ENCODE measurements at places on chromosomes 11 and 22.
A peak's percentile ranks its signal among the peaks of the same experiment; 100 is the strongest.

- DNase-seq: peak; percentile 40
These were observed 50.0 kb downstream of the C11orf58 start for GRCh38 chr11:16788141-16789062.

- DNase-seq: no peak
These were observed 47.8 kb upstream of the TMEM45B start for GRCh38 chr11:129767827-129768226.

- DNase-seq: peak; percentile 71
These were observed 90.8 kb upstream of the ALKBH3 start for GRCh38 chr11:43789700-43790443.

GRCh38 chr11:7563281-7563680 lies 49.5 kb downstream of the PPFIBP2 start:
- no peak for DNase-seq

GRCh38 chr22:43994006-43994405 lies 30.1 kb upstream of the PARVB start:
- no peak for DNase-seq

DNA sequence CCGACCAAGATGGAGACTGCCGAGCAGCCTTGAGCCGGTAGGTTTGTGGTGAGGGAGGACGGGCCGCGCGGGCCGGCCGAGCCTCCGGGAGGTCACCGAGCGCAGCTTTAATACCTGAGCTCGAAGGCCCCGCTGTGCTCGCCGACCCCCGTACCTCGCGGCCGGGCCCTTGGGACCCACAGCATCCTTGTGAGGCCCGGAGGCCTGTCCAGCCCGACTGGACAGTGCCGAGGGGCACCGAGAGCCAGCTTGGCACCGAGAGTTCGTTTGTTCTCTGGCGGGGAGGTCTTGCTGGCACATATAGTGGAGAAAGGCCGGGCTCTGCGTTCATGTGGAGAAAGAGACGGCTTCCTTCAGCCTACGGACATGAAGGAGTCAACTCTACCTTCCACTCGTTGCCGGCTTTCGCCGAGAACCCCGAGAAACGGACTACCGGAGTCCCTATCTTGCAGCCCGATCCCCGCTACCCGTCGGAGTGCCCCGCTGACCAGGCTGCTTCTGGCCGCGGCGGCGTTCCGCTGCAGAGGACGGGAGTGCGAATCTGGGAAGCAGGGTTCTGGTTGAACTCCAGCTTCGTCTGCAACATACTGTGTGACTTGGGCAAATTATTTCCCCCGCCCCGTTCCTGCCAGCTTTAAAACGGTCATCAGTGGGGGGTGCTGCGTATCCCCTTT lies 349 bp downstream of the TSSC4 start:
- no peak for DNase-seq

DNA sequence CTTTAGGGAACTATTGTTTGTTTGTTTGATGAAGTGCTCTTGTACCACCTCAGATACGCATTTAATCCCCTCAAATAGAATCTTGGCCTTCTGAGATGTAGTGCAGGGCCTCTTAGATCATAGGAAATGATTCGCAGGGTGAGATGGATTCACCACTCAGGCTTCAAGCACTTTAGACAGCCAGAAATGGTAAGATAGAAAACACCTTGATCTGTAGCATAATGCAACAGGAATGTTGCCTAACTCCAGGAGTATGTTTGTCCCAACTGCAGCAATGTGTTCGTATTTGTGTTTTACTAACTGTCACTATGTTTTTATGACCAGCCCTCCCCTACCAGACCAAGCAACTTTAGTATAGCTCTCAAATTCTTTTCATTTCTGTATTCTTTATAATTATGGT lies 761.2 kb downstream of the NELL1 start:
- no peak for DNase-seq

DNA sequence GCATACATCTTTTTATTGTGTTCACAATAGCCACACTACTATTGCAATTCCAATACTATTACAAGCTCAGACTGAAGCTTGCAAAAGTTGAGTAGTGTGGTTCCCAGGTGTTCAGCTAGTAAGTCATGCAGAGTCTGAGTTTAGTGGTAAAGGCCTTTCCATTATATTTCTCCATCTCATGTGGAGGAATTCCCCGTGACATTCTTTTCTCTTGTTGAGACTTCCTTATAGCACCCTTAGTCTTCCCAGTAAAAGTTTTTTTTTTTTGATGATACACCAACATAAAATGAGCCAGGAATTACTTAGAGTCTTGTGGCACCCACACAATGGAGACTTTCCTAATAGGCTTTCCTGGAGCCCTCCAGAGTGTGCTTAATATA lies 110.8 kb downstream of the UVRAG start:
- peak; percentile 25 for DNase-seq

GRCh38 chr11:106681435-106681834 lies 336.8 kb downstream of the GUCY1A2 start:
- no peak for DNase-seq

GRCh38 chr11:71929491-71929890 lies 645 bp downstream of the RNF121 start:
- no peak for DNase-seq

- DNase-seq: no peak
These were observed 1272.8 kb downstream of the LRRC4C start for GRCh38 chr11:40186437-40187263.

- DNase-seq: no peak
These were observed 136.4 kb downstream of the TRIM44 start for GRCh38 chr11:35798983-35799382.

DNA sequence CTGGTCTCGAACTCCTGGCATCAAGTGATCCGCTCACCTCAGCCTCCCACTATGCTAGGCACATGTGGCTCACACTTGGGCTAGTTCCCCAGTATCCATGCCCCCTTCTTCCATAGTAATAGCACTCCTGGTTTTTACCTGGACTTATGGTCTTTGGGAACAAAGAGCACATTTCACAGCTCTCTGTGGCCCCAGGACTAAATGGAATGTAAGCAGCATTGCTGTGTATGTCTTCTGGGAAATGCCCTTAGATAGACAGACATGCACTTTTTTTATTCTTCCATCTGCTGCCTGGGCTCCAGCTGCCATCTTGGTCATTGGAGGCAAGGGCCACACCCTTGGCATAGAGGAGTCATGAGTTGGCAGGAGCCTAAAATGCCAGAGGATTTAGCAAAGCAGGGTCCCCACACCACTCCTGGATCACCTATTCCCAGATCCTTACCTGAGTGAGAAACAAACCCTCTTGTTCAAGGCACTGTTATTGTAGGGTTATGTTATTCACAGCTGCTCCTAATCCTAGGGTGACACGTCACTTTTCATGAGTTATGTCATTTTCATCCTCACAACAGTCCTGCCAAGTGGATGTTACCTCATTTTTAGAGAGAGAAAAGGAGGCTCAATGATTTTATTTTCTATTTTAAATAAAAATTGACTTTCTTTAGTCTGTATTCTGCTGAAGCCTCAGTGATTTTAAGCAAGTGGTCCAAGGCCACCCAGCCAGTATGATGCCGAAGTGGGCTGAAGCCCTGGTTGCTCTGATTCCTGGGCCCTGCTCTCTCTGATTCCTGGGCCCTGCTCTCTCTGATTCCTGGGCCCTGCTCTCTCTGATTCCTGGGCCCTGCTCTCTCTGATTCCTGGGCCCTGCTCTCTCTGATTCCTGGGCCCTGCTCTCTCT lies 15.7 kb upstream of the GDPD5 start:
- DNase-seq: no peak

- peak; percentile 7 for DNase-seq
These were observed 800.9 kb upstream of the TENM4 start for GRCh38 chr11:80241766-80242165.

- DNase-seq: no peak
These were observed 9.8 kb downstream of the MS4A6E start for GRCh38 chr11:60336767-60337391.
